Fibroblast of skin of right biceps (primary cell): ENCODE measurements at places on chromosomes 11 and 22.

GRCh38 chr11:88447281-88447680, 109.7 kb upstream of the CTSC start:
- no peak for DNase-seq

- DNase-seq = peak; percentile 61
These were observed at the start of gene PDE3B for GRCh38 chr11:14643697-14644225. PDE3B (plus strand) TSS chr11:14643804; CDS start chr11:14644076, 272 bp downstream.

GRCh38 chr11:101748572-101749344, 165.0 kb upstream of the TRPC6 start:
- no peak for DNase-seq

DNA sequence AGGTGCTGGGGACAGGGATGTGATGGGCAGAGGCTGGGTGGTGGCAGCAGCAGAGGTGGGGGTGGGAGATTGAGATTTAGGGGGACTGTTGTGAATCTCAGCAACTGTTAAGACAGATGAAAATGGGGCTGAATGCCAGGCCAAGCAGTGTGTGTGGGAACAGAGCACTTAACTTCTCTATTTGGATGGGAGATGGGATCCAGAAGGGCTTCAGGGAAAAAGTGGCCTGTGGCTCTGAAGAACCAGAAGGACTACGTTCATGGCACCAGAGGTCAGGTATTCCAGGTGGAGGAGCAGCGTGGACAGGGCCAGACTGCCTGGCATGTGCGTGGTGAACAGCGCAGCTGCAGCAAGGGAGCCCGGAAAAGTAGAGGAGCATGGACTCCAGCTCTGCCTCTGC, 82.6 kb upstream of the SYT13 start:
- no peak for DNase-seq

DNA sequence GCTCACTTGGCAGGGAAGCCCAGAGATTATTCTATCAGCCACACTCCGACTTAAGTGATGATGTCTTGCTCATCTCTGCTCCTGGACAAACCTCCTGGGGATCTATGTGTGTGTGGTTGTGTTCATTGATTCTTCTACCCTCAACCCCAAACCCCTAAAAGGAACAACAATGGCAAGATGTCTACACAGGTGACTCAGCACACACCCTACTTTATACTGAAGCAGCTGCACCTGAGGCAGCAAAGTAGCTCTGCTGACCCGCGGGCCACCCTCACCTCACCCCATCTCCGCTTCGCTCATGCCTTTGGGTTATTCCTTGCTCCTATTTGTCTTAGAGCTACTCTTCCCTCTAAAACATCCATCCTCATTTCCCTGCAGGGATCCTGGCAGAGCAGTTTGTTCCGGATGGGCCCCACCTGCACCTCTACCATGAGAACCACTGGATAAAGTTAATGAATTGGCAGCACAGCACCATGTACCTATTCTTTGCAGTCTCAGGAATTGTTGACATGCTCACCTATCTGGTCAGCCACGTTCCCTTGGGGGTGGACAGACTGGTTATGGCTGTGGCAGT, 38.7 kb downstream of the TMEM45B start:
- DNase-seq = no peak

DNA sequence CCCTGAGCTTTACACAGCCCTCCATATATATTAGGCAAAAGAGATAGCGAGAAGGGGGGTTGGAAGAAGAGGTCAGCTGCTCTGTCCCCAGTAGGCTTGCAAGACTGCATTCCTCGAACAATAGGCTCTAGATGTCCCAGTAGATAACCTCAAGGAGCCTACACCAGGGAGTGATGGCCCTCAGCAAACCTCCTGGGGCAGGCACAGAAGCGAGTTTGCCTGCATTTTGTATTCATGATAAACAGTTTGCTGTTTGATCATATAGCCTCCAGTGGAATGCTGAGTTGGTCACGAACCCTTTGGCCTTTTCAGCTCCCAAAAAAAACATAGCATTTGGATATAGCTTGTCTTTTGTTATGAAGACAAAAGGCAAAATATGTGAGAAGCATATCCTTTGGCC, 95.1 kb upstream of the GRAMD1B start:
- DNase-seq = no peak

DNA sequence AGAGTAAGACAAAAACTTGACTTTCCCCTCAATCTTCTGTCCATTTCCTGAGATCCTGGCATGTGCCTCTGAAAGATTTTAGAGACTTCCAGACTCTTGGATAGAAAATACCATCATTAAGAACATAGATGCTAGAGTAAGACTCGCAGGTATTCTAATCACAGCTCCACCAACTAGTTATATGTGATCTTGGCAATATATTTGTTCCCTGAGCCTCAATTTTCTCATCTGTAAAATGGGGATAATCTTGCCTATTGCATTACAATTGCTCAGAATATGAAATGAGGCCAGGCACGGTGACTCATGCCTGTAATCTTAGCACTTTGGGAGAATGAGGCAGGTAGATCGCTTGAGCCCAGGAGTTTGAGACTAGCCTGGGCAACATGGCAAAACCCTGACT, 10.7 kb downstream of the RHOG start:
- DNase-seq = no peak

DNA sequence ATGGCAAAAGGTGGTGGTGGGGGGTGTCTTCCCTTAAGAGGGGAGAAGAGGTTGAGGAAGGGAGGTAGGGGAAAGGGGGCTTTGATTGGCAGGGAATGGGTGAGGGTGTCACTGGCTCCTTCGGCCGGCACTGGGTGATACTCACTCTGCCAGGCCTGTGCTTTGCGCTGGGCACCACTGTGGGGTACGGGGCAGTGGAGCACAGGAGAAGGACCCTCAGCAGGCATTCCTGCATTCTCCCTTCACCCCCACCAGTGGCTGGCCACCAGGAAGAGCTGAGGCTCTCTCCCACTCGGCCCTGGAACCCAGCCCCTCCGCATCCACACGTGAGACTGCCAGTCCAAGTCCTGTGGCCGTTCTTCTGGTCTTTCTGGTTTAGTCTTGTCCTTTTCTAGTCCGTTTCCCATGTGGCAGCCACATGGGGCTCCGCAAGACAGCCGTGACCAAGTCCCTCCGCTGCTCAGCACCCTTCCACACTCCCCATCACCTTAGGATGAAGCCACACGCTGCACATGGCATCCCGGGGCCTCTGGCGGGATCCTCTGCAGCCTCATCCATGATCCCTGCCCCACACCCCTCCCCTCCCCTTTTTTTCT, 8.0 kb downstream of the CAPN5 start:
- DNase-seq = no peak

DNA sequence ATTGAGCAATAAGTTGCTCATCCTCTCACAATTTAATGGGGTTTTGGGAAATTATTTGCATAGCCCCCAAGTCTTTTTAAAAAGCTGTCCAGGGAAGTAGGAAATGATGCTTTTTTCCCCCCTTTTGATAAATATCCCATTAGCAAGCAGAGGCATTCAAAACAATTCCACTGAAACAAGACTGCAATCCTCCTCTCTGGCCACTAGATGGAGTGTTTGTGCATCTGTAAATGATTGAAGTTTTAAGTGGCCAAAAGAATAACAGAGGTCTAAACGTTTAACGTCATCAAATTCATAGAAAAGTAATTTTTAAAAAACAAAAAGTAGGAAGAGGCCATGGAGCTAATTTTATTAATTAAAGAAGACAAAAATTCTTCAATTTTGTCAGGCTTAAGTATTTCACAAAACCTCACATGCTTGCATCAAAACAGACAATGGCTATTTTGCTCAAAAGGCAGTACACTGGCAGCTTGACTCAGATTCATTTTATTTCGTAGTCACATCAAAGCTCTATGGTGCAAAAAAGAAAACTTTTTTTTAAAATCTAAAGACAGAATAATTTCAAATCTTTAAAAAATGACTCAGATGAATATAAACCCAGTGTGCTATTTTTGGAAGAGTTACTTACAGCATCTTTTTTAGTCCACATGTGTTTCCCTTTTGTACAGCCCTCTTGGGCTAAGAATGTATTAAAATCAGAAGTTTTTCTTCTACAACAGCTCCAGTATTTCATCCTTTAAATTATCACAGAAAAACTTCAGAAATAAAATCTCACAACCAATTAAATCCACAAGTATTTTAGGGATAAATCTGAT, 17.8 kb downstream of the CHORDC1 start:
- DNase-seq = peak; percentile 61

DNA sequence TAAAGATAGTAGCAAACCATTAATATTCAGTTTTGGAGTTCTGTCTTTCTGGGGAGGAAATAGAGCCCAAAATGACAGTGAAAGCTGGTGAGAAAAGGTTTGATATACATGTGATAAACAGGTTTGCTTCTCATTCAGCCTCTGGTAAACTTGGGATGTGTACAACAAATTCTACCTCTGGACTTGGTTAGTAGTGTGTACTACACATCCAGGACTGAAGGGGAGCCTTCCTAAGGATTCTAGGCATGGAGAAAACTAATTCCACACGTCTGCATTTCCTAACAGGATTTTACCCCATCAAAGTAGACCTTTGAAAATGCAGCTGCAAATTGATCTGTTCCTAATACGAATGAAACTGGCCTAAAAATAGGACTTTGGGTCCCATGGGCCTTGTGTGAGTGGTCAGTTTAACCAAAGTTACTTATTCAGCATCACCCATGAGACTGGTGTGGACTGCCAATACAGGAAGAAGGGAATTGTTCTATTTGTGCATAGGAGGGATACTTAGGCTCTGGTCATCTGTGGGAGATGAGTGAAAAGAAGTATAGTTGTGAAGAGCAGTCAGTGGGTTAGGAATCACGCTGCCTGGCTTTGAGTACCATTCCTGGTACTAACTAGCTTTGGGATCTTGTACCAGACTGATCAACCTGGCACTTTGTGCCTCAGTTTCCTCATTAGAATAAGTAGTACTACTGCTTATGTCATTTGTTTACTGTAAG, 74.2 kb downstream of the YAP1 start:
- peak; percentile 22 for DNase-seq

GRCh38 chr22:31474743-31475142, 14.9 kb downstream of the EIF4ENIF1 start:
- peak; percentile 77 for DNase-seq
